OCI-M1 (cell line): ENCODE measurements at places on chromosomes 11 and 22.

- DNase-seq = no peak
Measured at GRCh38 chr11:34830648-34831047, 85.5 kb downstream of the APIP start.

DNA sequence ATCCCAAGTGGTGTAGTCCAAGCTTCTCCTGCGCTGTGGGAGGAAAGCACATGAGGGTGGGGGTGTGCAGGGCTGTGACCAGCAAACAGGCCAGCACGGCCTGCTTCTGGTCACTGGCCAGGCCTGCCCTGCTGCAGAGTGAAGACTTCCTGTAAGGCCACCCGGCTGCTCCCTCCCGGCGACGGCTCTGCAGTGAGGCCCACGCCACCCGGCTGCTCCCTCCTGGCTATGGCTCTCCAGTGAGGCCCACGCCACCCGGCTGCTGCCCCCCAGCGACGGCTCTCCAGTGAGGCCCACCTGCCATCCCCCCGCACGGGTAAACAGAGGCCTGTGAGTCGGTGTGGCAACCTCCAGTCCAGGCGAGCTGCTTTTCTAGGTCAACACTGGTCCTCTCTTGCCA, 31.4 kb upstream of the BRSK2 start:
- DNase-seq = no peak

- DNase-seq = no peak
Measured at GRCh38 chr11:94400839-94401772, at the start of gene GPR83. GPR83 (minus strand) TSS chr11:94401419; CDS start chr11:94401247, 172 bp downstream.

GRCh38 chr11:120969993-120970392, 53.9 kb upstream of the TBCEL start:
- no peak for DNase-seq

- no peak for DNase-seq
Measured at GRCh38 chr11:13315517-13316432, 38.2 kb downstream of the BMAL1 start.
